ENCODE measurements at places on chromosomes 1 and 21. TPM values are rescaled to one million over a fixed set of nuclear protein-coding genes. Genes with fewer than 3 reads are reported as not detected.

Gene NEK2
- 17.6 TPM for total RNA-seq

GRCh38 chr1:15918962-15919715, 56.8 kb downstream of the ZBTB17 start:
- no peak for DNase-seq

- DNase-seq: no peak
These were observed 204.6 kb downstream of the PTBP2 start for GRCh38 chr1:96926176-96926575.

Gene RASAL2
- 22.3 TPM for total RNA-seq

All from H9 (cell line).